ENCODE measurements at places on chromosomes 12 and 14. TPM values are rescaled to one million over a fixed set of nuclear protein-coding genes. Genes with fewer than 3 reads are reported as not detected.
A peak's percentile ranks its signal among the peaks of the same experiment; 100 is the strongest.

The DAD1 gene
- 128 TPM for total RNA-seq

GRCh38 chr14:92448786-92449185, 64.8 kb upstream of the RIN3 start:
- no peak for DNase-seq

The GALNT8 gene
- total RNA-seq, result 0.42 TPM

DNA sequence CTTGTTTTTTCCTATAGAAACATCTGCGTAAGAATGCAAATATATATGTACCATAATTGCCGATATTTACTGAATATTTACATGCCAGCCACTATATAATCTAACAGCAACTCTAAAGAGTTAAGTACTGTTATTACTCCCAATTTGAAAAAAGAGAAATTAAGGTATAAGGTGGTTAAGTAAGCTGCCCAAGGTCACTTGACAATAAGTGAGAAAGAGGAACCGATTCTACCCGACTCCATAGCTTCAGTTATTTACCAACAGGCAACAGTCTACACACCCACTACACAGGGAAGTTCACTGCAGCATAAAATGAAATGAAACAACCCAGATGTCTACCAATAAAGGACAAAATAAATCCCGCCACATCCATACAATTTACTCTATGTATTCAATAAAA, 1.1 kb downstream of the MIS18BP1 start:
- DNase-seq, result no peak

The KRT3 gene
- not detected for total RNA-seq

The GYS2 gene
- not detected for total RNA-seq

The PTPRB gene
- total RNA-seq, result 7.0 TPM

GRCh38 chr12:1562813-1563407, 31.5 kb downstream of the FBXL14 start:
- DNase-seq, result peak; percentile 43

DNA sequence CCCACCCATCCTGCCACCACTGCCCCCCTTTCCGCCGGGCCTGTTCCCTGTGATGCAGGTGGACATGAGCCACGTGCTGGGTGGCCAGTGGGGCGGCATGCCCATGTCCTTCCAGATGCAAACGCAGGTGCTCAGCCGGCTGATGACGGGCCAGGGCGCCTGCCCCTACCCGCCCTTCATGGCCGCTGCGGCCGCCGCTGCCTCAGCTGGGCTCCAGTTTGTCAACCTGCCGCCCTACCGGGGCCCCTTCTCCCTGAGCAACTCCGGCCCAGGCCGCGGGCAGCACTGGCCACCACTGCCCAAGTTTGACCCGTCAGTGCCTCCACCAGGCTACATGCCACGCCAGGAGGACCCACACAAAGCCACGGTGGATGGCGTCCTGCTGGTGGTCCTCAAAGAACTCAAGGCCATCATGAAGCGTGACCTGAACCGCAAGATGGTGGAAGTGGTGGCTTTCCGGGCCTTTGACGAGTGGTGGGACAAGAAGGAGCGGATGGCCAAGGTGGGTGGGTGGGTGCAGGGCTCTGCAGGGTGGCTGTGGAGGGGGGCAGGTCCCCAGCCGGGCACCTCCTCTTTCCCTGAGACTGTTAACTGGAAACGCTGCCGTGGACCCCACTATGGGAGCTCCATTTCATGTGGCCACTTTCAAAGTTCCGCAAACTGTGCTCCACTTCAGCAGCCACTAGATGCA, 10.8 kb downstream of the SETD1B start:
- peak; percentile 86 for DNase-seq

The IGFBP6 gene
- total RNA-seq, result 22.0 TPM

DNA sequence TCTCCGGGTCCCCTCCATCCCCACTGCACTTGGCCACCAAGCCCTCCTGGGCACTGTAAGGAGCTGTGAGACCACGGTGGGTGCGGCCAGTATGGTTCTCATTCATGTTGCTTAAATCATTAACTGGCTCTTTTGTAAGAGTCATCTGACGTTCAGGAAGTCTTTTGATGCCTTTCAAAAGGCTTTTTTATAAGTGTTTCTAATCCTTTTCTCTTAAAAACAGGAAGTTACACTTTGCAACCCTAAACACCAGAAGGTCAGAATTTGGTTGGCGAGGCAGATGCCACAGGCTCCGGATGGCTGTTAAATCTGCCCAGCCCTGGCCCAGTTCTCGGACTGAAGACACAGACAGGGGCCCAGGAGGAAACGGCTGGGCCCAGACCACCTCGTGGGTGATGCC, 26.1 kb upstream of the DIO3 start:
- DNase-seq, result no peak

DNA sequence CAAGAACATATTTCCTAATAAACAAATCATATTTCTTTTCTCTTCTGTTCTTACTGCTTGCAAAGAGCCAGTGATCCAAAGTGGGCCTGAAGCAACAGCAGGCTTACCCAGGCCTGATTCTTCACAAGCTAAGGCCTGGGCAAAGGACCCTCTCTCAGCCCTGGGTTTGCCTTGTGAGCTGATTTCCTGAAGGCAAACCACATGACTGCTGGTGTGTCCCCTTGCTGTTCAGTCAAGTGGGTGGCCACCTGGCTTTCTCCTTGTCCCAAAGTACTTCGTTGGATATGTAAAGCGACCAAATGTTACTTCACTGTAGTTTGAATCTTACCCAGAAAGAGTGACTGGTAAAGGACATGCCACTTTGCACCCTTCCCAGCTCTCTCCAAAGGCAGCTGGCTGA, 392.9 kb downstream of the ZFP36L1 start:
- no peak for DNase-seq

DNA sequence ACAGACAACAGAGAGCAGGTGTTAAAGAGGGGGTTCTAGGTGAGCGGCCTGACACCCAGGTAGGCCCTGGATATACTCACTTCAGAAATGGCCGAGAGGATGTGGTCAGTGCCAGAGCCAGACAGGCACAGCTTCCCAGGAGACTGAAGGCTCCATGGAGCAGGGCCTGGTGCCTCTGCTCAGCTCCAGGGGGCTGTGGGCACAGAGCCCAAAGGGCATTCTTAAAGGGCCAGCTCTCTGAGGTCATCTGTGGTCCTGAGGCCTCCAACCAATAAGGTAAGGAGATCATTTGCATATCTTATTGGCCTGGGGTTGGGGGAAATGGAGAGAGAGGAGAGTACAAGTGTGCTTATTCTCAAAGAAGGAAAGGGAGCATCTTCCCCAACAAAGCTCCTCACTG, 9.7 kb upstream of the PCK2 start:
- DNase-seq, result no peak

The HOXC12 gene
- 4.4 TPM for total RNA-seq

The PPP1R1A gene
- total RNA-seq, result 3.7 TPM

DNA sequence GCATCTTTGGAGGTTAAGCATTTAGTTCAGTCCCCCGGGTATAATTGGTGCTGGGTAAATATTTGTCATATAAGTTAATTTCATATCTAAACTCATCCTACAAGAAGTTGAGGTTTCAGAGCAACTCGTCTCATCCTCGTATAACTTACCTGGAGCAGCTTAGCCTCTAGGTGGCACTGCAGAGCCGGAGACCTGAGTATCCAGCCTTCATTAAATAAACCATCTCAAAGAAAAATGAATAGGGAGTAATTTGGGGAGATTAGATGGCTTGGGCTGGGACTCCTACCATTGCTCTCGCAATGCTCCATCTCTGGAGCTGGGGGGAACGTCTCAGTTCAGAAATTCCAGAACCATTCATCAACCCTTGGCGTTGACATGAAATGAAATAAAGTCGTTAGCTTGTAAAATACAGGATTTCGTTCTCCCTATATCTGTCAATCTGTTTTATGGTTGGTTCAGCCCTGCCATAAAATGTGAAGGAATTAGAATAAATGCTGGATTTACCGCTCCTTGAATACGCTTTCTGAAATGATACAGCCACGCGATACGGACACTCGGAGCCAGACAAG, 122.9 kb upstream of the TMEM132D start:
- no peak for DNase-seq

The B3GNT4 gene
- 8.3 TPM for total RNA-seq

The CSRP2 gene
- 19.2 TPM for total RNA-seq

The IRAK3 gene
- 7.9 TPM for total RNA-seq

The KRT83 gene
- total RNA-seq, result 2.1 TPM

The CCDC38 gene
- 0.06 TPM for total RNA-seq

The CARMIL3 gene
- total RNA-seq, result 7.1 TPM

The SLC17A8 gene
- not detected for total RNA-seq

The NR1H4 gene
- total RNA-seq, result not detected

DNA sequence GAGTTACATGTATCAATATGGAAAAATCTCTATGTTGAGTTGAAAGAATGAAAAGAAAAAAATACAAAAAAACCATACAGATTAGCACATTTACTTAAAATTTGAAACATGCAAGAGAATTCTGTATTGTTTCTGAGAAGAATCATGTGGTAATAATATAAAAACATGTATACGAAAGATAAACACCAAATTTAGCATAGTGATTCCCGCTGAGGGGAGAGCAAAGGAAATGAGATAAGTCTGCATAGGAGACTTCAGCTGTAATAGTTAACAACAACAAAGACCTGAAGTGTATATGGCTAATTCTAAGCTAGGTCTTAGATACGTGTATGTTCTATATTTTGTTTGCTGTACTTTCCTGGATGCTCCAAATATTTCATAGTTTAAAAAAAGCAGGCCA, 46.5 kb downstream of the FNTB start:
- DNase-seq, result no peak

DNA sequence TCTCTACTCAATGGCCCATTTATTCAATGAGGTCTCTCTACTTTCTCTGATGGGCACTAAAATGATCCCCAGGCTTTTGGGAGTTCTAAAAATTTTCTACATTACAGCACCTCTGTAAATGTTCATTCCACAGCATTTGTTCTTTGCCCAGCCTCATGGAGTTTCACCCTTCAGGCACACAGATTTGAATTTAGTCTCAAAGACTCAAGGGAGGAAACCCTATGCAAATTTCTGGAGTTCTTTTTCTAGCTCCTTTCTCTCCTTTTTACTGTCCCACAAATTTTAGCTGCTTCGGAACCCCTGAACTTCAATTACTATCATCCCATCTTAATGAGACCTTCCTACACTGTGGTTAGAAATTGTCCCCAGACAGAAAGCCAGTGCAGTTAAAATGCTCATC, 17.5 kb upstream of the RAB21 start:
- no peak for DNase-seq

The CLEC1A gene
- 1.0 TPM for total RNA-seq

DNA sequence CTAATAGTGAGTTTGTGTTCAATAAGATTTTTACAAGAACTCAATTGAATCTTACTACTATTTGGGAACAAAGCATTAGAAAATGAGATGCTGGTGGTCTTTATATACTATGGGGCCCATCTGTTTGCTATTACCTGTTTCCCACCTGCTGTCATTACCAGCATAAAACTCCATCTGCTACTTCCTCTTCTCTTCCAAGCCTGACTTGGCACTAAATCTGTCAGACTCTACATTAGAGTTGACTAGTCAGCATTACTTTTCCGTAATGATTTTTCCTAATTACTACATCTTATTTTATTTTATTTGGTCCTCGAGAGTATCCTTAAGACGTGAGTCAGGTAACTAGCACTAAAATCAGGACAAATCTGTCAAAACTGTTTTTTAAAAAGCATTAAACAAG, 68.1 kb upstream of the KRR1 start:
- no peak for DNase-seq

The AQP6 gene
- total RNA-seq, result not detected

- DNase-seq, result peak; percentile 75
Observed at GRCh38 chr12:561908-562593, 101.2 kb downstream of the NINJ2 start.

The KLHDC1 gene
- total RNA-seq, result 5.6 TPM

The ANGEL1 gene
- total RNA-seq, result 13.7 TPM

DNA sequence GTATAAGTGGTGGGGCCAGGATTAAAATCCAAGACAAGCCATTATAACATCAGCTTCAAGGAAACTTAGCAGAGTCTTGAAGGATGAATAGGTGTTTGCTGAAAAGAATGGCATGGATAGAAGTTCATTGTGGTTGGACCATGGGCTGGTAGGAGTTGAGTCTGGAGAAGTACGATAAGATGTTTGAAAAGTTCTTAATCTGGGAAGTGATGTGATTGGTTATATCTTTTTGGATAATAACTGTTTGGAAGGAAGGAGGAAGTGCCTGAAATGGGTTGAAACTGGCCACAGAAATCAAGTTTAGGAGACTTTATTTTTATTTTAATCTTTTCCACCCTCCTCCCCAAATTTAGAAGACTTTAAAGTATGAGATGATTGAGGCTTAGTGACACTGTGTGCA, 4.9 kb downstream of the DENR start:
- no peak for DNase-seq

DNA sequence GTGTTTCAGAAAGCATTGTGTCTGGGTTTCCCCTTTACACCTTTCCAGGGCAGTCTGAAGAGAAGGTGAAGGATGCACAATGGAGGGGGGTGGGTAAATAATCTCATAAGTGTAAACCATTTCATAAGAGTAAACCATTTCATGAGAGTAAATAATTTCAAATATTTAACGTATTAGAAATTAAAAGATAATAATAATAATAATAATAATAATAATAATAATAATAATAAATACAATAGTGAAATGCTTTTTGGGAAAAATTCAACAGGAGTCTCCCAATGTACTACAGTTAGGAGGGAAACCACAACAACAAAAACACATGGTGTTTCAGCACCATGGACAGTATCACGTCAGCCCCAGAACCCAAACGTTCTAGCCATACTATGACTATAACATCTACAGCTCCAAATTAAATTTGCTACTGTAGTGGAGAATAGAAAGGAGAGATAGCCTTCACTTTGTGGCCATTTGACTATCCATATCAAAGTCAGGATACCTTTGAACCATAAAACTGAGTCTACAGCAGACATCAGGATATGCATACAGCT, 691.8 kb downstream of the BCL11B start:
- no peak for DNase-seq

All from lower leg skin (tissue), 4 donors.